Stimulated activated CD8-positive, alpha-beta memory T cell treated with anti-CD3 and anti-CD28 coated beads, Interleukin-4, amount 100 ng/mL, for 4 hours (primary cell): ENCODE measurements at places on chromosomes 12 and 14.

GRCh38 chr12:124792156-124792555 is 71.5 kb downstream of the SCARB1 start:
- no peak for DNase-seq

DNA sequence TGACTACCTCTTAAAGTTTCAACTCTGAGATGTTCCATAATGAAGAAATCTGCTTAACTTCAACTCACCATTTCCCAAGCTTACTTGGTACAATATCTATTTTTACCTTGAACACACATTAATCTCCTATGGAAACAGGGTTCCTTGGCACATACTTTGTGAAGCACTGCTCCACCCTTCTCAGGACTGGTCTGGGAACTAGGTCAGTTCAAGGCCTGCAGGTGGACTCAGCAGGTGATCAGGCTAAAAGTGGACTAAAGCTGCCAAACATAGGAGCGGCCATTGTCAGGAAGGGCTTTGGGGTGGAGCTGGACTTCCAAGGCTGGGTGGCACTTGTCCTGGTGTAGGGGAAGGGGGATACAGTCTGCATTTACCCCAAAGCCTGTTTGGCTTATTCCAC is 202.3 kb downstream of the NUAK1 start:
- no peak for DNase-seq

GRCh38 chr12:24479131-24479530 is 469.8 kb downstream of the BCAT1 start:
- no peak for DNase-seq

DNA sequence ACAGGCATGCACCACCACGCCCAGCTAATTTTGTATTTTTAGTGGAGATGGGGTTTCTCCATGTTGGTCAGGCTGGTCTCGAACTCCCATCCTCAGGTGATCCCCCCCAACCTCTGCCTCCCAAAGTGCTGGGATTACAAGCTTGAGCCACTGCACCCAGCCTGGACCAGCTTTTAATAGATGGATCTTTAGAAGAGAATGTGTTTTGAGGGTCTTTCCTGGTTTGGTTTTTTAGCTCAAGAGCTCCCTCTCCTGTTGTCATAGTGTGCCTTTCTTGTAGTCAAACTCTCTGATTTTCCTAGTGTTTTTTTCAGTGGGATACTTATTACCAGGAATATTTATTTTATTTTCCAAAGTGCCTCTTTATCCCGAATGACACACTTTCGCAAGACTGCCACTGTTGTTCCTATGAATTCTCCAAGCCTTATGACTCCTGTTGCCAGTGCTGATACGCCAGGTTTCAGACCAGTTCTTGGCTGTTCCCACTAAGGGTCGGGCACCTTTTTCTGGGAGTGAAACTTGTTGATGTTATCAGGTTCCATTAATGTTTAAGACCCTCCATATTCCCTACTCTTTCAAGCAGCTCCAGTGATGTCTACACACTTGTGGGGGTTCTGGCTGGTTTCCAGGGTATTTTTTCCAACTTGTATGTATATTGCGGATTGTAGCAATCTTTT is 31.5 kb upstream of the LIMA1 start:
- no peak for DNase-seq

DNA sequence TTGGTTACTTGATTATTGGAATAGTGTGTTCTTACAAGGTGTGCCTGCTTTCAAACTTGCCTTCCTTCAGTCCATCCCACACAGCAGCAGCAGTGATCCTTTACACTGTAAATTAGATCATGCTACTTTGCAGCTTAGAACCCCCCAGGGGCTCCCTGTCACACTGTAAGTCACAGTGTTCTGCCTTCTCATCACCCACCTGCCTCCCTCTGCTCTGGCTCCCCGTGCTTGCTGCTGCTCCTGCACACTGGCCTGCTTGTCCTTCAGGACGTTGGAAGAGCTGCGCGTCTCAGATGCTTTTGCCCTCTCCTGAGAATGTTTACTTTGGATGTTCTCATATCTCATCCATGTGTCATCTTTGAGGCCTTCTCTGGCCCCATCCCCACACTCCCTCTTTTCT is 27.3 kb downstream of the ZC3H14 start:
- DNase-seq: no peak

GRCh38 chr12:87809916-87810315 is 219.3 kb downstream of the C12orf50 start:
- no peak for DNase-seq

DNA sequence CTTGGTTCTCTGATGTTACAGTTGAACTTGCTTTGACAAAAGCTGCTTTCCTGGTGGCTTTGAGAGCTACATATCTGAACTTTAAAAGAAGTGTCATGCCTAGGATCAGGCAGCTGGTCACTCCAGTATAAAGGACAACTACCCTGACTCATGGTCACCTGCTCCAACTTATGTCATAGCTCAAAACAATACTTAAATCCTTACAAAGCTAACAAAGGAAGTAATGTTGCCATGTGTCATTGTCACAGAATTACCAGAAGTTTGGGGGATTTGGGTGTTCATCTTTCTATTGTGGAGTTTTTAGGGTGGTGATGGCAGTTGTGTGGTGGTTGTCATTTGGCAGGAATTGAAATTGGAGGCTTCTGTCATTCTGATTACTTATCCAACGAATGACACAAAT is 1.8 kb upstream of the TCP11L2 start:
- DNase-seq: no peak

DNA sequence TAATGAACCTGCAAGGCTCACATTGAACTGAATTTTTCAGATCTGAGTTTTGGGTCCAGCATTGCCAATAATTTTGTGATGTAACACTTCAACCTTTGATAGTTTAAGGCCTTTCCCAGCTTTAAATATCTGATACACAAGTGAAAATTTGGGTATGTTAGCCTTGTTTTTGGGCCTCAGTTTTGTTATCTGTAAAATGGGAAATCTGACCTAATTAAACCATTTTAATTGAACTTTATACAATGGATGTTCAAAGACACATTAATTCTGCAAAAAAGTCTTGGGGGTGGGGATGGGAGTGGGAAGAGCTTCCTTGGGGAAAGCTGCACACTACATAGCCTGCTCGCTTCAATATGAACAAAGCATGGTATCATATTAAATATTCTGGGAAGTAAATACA is 5.2 kb upstream of the SPATS2 start:
- DNase-seq: no peak

DNA sequence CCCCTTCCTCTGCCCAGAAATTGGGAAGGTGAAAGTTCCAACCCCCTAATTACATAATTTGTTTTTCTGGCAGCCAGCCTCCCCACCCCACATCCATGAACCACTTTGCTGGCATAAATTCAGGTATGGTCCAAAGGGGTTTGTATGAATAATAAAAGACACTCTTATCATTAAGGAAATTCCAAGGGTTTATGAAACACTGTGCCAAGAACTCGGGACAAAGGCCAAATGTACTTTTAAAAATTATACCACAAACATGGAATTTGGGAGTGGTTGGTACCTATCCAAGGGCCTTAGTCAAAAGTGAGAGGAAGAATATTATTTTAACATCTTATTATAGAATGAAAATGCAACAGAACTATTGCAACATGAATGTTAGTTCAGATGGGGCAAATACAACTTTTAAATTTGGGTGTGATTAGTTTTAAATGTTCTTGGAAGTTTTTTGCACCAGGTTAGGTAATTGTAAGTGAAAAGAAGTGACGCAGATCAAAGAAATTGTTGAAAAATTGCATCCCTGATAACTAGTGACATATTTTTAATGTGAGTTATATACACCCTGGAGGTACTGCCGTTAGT is 217.8 kb downstream of the TMEM117 start:
- no peak for DNase-seq
